ENCODE measurements at places on chromosomes 6 and 20.

DNA sequence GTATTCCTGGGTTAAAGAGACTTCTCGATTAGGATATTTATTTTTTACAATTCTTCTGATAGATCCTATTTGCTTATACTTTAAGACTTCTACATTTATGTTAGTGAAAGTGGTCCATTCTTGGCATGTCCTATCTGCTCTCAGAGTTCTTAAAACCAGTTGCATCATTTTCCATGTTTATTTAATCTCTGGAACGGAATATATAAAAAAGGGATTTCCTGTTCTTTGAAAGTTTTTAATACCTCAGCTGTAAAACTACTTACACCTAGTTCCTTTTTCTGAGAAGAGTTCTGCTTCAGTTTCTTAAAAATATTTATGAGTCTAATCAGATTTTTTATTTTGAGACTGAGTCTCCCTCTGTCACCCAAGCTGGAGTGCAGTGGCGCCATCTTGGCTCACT, 18.0 kb upstream of the MYL9 start:
- DNase-seq, result no peak

DNA sequence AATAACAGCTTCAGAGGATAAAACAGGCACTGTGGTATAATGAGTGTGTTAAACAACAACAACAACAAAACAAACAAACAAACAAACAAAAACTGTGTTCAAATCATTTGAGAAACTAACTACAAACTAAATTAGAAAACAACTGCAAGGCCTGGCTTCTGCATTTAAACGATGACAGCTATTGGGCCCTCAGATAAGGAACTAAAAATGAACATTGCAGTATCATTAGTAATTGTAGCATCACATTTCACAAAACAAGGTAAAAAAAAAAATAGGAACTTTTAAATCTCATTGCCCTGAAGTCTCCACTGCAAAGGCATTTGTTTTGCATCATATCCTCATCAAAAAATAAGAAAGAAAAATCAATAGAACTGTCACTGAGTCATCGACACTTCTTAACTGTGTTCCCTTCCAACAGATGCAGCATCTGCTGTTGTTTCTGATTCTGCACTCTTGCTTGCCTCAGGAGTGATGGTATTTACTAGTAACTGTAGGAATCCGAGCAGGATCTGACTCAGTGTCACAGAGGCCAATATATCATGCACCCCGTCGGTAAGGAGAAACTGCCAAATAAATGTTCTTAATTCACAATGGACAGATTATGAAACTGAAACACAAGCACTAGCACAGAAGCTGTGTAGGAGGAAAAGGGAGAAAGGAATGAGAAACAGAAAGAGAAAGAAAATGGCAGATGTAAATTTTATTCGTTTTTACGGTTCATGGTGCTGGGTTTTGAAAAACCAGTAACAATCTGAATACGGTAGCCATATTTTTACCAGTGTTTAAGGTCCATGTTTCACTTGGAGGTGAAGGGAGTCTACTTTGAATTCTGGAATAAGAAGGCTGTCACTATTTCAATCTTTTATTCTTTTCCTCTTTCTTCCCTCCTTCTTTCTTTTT, 365.7 kb upstream of the EPHA7 start:
- DNase-seq, result no peak

GRCh38 chr20:210809-211502, 16.1 kb upstream of the DEFB129 start:
- no peak for DNase-seq

- DNase-seq, result no peak
Measured at GRCh38 chr6:56187686-56188085, 59.7 kb downstream of the COL21A1 start.

GRCh38 chr20:38108438-38108985, 56.6 kb downstream of the TGM2 start:
- no peak for DNase-seq

GRCh38 chr6:86459978-86460377, 477.4 kb upstream of the HTR1E start:
- no peak for DNase-seq

Measured in stimulated activated CD4-positive, alpha-beta T cell treated with anti-CD3 and anti-CD28 coated beads, TNF-alpha, amount 100 ng/mL, for 4 hours (primary cell).